Stimulated activated naive CD4-positive, alpha-beta T cell treated with Interleukin-2 at 50 U/mL for 16 hours (primary cell): ENCODE measurements at places on chromosomes 2 and 18.

- no peak for DNase-seq
Observed at GRCh38 chr2:77009307-77009706, 512.9 kb downstream of the LRRTM4 start.

- DNase-seq, result no peak
Observed at GRCh38 chr18:3485153-3486149, 35.5 kb downstream of the TGIF1 start.

- no peak for DNase-seq
Observed at GRCh38 chr18:58026395-58026794, 17.6 kb upstream of the NEDD4L start.

- DNase-seq, result no peak
Observed at GRCh38 chr2:197453914-197454398, 604 bp downstream of the COQ10B start.

DNA sequence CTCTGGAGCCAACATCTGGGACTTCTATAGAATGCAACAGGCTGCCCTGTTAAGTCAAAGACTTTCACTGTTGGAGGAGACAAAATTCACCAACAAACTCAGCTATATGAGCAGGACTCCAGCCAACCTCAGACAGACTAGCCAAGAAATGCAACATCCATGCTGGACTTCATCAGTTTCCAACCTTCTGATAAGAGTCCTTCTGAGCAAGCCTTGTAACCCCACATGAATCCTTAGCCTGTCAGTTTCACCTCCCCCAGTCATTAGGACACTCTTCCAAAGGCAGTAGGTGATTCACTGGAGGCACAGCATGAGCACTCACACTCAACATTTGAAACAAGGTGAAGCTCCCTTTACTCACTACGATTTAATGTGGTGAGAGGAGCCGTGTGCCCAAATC, 5.8 kb downstream of the TBC1D8 start:
- DNase-seq, result no peak

- DNase-seq, result no peak
Observed at GRCh38 chr18:63889626-63890025, 2.1 kb downstream of the SERPINB2 start.

DNA sequence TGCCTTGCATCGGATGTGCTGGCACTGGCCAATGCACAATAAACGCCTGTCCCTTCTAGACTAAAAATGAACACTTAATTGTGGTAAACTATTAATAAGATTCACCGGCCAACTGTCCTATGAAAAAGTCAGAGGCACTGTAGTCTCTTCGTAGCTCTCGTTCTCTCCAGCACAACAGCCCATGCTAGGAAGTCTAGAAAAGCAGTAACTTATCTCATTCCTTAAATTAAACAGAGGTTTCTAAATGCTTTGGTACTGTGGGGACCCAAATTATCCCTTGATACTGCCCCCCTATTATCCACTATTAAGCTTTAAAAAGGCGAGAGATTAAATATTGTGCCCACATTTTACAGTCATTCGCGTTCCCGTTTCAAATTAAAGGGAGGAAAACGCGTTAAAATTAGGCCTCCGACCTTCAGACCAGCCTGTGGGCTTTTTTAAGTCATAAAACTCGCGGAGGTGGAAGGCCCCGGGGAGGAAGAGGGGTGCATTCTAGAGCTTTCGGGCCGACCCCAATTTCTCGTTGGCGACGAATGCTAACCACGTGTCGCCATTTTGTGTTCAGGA, 1.5 kb upstream of the PCBP1 start:
- no peak for DNase-seq

DNA sequence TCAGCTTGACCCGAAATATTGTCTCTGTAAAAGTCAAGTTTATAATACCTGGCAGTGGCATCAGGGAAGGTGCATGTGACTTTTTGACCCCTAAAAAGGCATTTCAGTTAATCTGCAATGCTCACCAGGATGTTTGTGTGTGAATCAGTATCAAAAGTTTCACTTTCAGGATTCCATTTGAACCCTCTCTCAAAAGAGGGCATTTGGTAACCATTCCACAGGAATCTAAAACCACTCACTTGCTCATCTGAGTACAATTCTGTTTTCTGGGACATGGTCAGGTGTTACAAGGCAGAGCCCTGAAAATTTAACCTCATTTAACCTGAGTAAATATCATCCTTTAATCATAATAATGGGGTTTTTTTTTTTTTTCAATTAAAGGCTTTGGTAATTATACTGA, 77.9 kb upstream of the KLF7 start:
- no peak for DNase-seq

DNA sequence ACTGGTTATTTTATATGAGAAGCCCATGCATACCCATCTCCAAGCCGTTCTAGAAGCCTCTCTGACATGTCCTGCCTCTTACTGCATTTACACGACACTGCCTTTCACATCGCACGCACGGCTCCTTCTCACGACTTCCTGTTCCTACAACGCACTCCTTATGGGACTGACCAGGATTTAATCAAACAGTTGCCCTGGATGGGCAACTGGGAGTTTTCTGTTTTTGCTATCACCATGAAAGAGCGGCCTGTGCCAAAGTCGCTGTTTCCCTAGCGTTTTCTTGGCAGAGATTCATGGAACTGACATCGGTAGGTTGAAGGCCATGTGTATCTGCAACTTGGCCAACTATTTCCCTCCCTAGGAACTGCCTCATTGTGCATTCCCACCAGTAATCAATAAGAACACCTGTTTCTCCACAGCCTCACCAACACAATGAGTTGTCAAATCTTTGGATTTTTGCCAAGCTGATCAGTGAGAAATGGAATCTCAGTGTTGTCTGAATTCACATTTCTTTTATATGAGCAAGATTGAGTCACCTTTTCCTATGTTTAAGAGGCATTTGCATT, 97.2 kb upstream of the OTOS start:
- no peak for DNase-seq

DNA sequence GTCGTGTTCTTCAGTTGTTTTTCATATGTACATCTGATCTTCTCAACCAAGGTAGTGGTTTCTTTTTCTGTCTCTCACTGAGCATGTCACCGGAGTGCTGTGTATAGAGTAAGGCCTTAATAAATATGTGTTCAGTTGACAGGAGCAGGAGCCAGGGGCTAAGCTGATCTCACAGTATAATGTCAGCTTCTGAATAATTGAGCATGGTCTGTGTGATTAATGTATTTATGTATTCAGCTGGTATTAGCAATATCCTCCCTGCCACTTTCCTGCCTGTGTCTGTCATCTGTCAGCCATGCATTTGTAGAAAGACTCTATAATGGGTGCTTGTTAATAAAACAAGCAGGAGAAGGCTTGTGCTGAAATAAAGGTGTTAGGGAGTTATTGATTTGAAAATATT, 198.9 kb downstream of the ADCYAP1 start:
- DNase-seq, result no peak

- DNase-seq, result no peak
Observed at GRCh38 chr2:8607606-8608005, 74.2 kb upstream of the ID2 start.

DNA sequence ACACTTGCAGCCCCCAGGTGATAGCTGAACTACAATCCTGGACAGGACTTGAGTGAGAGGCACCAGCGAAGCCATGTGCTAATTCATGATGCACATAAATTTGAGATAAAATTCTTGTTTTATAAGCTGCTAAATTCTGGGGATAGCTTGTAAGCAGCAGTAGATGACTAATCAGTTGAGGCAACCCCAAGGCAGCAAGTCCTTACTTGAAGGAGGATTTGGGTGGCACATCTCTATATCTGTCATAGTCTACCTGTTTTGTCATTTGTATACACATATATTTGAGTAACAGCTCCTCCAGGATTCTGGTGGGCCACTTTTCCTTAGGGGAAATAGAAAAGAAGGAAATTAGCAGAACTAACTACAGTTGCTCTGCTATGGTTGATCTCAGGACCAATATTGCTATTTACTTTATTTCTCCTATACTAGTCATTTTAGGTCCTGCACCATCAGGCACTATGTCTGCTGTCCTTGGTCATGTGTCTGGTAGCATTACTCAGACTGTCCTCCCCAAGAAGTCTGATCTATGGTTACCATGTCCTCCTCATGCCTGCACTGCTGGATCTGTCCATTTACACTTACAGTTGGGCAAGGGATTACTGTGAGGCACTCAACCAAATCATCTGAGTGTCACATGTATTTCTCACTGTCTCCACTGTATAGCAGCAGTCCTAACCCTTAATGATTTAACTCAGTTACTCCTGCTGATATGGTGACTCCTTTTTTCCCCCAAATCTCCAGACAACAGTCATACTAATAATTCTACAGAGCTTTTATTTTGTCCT, 436.0 kb upstream of the CWC22 start:
- no peak for DNase-seq

GRCh38 chr2:152815634-152816257, 97.3 kb downstream of the ARL6IP6 start:
- DNase-seq, result no peak

DNA sequence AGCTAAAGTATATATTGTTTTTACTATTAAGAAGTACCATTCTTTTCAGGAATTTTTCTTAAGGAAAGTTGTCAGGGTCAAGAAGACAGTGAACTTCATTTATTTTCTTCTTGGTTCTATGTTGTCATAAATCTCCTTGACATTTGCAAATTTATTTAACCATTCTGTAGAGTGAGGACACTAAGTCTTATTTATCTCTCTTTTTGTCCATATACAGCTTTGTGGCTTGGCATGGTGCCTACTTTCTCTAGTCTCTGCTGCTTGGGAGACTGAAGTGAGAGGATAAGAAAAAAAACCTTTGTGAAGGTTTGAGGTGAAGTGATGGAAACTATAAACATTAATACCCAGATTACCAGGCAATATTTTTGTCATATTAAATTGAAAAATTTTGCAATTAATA, 1389.4 kb downstream of the SUCLG1 start:
- DNase-seq, result no peak

DNA sequence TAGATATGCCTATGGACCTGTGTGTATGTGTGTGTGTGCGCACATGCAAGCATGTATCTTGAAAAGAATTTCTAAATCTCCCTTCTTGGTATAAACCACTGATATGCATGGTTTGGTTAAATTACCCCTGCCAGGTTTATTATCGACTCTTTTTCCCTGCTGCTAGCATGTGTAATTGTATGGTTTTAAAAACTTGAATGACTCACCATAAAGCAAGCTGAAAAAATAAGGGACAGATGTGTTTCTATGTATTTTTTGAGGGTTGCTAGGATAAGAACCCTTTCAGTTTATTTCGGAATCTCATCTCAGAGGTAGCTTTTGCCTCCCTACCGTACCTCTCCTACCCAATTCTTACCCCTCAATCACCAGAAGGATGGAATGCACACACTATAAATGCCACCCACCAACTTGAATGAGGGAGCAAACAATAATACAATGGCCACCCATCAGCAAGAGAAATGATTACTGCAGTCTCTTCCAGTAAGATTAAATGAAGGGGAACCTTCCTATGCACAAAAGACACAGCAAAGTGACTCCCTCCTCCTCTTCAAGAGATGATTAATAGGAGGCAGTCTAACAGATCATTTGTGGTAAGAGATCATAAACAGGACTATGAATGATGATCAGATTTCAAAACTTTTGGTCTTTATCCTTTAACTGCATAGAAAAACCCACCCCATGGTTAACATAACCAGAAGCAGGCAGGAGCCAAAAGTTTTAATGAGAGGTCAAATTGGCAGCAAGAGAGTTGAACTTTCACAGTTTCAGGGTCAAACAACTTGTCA, 357.2 kb downstream of the SATB2 start:
- no peak for DNase-seq

DNA sequence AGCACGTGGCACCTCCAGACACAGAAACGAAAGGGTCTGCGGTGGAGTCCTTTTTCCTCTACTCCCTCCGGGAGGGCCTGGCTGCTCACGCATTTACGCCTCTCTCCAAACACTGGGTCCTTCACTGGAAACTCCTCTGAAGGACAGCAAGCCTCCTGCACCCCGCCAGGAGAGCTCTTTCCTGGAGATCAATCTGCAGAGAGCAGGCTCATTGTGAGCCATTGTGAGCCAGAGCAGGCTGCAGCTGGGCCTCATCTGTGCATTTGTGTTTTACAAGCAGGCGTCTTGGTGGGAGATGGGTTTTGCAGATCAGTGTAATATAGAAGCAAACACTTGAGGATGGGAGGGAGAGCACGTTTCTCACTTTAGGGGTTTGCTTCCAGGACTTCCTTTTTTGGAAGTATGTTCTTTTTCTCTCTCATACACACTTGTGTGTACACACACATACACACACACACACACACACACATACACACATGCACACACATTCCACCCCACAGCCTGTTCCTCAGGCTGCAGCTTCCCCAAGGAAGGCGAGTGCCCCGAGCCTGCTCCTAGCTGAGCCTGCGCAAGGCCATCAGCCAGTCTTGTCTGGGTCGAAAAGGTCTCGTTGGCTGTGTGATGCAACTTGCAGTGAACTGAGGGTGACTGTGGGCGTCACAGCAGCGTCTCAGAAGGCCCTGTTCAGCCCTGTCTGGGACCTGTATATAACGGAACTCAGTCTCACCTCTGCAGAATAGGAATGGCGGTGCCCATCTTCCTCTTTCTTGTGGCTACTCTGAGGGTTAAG, 163.5 kb downstream of the GLI2 start:
- DNase-seq, result no peak

GRCh38 chr2:222813177-222813843, 47.5 kb upstream of the ACSL3 start:
- no peak for DNase-seq

DNA sequence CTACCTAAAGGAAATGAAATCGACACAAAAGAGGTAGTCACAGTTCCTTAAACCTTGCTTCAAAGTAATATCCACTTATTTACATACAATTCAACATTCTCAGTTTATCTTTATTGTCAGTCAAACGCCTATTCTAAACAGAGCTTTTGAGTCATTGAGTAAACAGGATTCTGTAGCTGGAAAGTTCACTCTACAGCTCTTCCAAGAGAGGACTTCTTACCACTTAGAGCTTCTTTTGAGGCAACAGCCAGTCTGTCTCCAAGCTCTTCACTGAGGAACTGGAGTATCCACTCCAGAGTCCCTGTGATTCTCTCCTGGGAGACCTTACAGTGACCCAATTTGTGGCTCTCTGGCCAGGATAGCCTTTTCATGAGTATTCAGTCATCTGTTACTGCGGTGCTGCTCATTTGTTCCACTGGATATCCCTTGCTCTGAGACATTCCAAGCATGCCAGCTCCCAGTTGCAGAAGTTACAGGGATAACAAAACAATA, 210.9 kb upstream of the OSR1 start:
- no peak for DNase-seq

GRCh38 chr2:66601624-66602023, 166.7 kb downstream of the MEIS1 start:
- no peak for DNase-seq

- DNase-seq, result no peak
Observed at GRCh38 chr2:169320561-169320960, 41.8 kb downstream of the LRP2 start.

DNA sequence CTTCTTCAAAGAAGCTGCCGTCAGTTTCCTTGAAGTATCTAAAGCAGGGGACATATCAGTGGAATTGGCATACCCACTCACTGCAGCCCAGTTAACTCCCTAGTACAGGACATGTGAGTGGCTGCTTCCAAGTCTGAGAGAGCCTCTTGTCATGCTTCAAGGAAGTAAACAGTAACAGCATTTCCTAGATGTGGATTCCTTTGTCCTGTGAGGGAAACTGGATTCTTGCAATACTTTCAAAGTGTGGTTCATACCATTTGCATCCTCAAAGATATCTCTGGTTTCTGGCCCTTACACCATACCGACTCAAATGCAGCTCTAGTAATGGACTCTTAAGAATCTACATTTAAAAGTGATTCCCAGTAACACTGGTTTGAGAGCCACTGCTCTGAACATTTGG, 87.2 kb downstream of the ESCO1 start:
- DNase-seq, result no peak
